ENCODE measurements at places on chromosomes 11 and 22.

GRCh38 chr11:87300640-87301380, 263.1 kb downstream of the TMEM135 start:
- H3K27me3 ChIP-seq: no peaks in the 10 kb centered on the region
- peaks cover 8% of the 10 kb centered on the region for H3K36me3 ChIP-seq
- DNase-seq: no peak
- no peak overlapping the region for H3K27ac ChIP-seq
- H3K4me3 ChIP-seq: no peak overlapping the region
- H3K4me1 ChIP-seq: no peaks in the 10 kb centered on the region

DNA sequence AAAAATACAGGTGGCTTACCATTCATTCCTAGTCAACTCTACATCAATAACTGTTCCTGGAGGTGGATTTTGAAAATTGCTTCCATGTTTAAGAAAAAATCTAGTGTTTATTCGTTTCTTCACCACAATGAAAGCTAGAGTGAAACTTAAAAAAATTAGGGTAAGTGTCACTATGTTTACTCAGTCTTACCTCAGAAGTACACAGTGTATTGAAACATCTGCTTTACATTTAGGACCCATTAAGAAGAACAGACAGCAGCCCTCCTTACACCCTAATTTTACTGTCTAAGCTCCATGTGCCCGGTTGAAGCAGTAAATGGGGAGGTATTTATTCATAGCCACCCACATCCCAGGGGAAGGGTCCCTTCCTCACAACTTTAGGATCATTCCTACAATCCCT, 51.4 kb downstream of the PIWIL3 start:
- no peak overlapping the region for H3K27ac ChIP-seq
- H3K27me3 ChIP-seq: peaks cover 15% of the 10 kb centered on the region

GRCh38 chr11:3865388-3866193, 10.1 kb downstream of the STIM1 start:
- DNase-seq: no peak
- H3K4me1 ChIP-seq: peaks cover 55% of the 10 kb centered on the region
- H3K27me3 ChIP-seq: no peaks in the 10 kb centered on the region
- H3K4me3 ChIP-seq: peak overlapping the region; percentile 40
- peaks cover 10% of the 10 kb centered on the region for H3K36me3 ChIP-seq
- H3K27ac ChIP-seq: peak overlapping the region; percentile 59

DNA sequence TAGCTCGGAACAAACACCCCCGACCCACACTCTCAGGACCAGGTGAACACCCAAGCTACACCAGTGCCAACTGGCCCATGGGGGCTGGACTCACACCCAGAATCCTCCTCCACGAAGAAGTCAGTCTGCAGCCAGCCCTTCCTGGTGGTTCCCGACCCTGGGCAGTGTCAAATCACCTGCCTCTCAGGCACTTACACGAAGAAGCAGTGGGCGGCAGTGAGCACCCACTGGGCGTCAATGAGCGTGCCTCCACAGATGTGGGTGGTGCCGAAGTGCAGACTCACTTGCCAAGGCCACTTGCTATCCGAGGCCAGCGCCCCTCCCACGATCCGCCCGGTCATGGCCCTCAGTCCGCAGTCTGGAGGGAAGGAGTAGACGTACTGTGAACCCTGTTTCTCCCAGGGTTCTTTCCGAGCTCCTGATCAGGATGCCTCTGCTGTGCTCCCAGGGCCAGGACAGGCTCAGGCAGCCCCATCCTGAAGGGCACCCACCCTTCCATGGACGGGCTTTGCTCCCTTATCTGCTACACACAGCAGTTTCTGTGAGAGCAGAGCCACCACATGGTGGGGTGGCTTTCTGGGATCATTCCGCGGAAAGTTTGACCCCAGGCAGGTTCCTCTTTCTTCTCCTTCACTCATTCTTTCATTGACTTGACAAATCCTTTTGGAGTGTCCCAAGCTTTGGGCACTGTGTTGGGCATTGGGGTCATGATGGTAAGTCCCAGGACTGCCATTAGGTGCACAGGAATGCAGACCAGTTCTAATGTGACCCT, 19.4 kb downstream of the TMPRSS13 start:
- no peak overlapping the region for H3K4me3 ChIP-seq
- H3K4me1 ChIP-seq: peaks cover 10% of the 10 kb centered on the region
- no peak overlapping the region for H3K27ac ChIP-seq
- H3K36me3 ChIP-seq: peaks cover 10% of the 10 kb centered on the region
- H3K27me3 ChIP-seq: peaks cover 7% of the 10 kb centered on the region

DNA sequence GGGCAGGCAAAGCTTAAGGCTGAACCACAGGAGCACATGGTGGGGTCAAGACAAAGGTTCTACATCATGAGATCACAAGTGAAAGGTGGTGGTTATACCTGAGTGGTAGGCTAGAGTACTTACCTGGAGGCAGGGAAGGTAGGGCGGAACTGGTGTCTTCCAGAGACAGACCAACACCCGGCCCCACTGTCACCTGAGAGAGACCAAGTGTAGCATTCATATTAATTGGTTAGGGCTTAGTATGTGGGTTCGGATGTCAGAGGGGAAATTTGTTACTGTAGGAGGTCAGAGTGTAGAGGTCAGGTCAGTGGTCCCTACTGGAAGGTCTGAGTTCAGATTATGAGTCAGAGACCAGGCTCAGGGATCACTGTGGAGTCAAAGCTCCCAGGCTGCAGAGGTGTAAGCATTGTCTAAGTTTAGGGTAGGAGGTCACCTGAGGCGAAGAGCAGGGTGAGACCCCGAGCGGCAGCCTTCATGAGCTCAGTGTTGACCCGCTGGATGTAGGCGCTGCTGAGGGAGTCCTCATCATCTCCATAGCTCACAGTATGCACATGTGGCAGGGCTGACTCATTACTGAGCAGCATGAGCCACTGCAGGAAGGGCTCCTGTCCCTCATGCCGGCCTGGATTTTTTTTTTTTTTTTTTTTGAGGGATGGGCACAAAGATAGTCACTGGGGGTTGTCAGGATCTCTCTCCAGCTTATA, 3.2 kb downstream of the TPP1 start:
- peak overlapping the region; percentile 52 for H3K27ac ChIP-seq
- DNase-seq: no peak
- H3K27me3 ChIP-seq: no peaks in the 10 kb centered on the region
- H3K4me3 ChIP-seq: peak overlapping the region; percentile 39
- peaks cover 10% of the 10 kb centered on the region for H3K36me3 ChIP-seq
- H3K4me1 ChIP-seq: peaks cover 25% of the 10 kb centered on the region

- peak overlapping the region; percentile 67 for H3K27ac ChIP-seq
- peak; percentile 57 for DNase-seq
- H3K27me3 ChIP-seq: no peaks in the 10 kb centered on the region
- peak overlapping the region; percentile 5 for H3K4me3 ChIP-seq
Measured at GRCh38 chr22:42863349-42863961, 6.4 kb upstream of the ARFGAP3 start.

DNA sequence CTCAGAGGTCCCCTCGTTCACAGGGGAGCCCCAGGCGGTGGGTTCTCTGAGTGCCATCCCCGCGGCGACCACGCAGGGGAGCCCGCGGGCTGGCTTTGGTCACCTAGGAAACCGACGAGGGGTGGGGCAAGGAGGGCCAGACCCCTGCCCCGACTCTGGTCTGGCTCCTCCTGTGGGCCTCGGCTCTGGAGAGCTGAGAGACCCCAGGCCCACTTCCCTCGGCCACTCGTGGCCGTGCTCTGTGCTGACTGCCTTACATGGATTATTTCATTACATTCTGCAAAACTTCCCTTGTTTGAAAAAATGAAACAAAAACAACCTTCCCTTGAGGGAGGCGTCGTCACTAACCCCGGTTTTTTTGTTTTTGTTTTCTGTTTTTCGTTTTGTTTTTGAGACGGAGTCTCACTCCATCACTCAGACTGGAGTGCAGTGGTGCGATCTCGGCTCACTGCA, 15.1 kb upstream of the CYTH4 start:
- peaks cover 40% of the 10 kb centered on the region for H3K4me1 ChIP-seq
- no peaks in the 10 kb centered on the region for H3K27me3 ChIP-seq
- no peaks in the 10 kb centered on the region for H3K36me3 ChIP-seq
- H3K4me3 ChIP-seq: peak overlapping the region; percentile 94

DNA sequence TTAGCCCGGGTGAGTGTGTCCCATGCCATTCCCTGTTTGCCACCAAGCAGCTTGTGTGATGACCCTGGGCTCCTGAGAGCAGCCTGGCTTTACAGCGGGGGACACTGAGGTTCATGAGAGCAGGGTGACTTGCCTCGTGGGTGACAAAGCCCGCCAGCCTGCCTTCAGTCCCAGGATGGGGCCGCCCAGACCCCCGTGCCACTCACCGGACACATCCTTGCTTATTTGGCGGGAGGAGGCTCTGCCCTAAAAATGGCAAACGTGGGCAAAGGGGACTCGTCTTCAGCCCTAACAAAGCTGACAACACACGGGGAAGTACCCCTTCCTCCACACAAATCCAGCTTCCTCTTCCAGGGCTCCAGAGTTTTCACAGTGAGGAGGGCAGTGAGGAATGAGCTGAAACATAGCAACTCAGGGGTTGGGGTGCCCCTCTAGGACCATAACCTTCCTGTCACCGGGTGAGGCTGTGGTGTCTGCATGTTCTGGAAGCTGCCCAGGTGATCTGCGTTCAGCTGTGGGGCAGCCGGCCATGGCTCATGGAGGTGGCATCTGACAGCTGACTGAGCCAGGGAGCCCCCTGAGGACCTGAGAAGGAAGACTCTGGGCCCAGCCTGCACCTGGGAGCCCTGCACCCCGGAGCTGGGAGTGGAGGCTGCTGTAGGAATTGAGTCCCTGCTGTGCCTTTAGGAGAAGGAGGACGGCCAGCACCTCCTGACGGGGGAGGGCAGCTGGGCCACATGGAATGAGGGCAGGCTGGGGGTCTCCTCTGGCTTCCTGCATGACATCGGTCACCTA, 16.7 kb downstream of the RIBC2 start:
- DNase-seq: no peak
- H3K27me3 ChIP-seq: peaks cover 13% of the 10 kb centered on the region
- no peak overlapping the region for H3K27ac ChIP-seq
- H3K4me3 ChIP-seq: no peak overlapping the region
- peaks cover 4% of the 10 kb centered on the region for H3K36me3 ChIP-seq

DNA sequence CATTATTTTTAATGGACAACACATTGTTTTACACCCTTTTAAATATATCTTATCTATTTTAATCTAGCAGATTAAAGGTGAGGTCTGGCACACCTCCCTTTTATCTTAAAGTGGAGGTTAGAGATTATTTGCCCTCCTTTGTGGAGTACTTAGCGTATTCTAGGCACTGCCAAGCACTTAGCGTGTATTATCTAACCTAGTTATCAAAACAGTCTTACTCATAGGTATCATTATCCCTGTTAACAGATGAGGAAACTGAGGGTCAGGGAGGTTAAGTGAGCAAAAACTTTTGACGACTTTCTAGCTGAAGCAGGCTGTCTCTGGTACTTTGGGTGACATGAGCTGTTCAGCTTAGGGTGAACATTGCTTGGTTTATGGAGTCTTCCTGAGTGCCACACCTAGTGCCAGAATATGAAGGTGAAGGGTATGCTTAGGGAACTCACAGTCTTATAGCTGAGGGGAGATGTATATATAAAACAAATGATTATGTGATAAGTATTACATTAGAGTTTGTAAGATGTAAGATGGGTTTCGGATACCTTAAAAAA, 55.0 kb downstream of the ZNRF3 start:
- no peak overlapping the region for H3K27ac ChIP-seq
- peaks cover 21% of the 10 kb centered on the region for H3K27me3 ChIP-seq
- no peaks in the 10 kb centered on the region for H3K4me1 ChIP-seq

DNA sequence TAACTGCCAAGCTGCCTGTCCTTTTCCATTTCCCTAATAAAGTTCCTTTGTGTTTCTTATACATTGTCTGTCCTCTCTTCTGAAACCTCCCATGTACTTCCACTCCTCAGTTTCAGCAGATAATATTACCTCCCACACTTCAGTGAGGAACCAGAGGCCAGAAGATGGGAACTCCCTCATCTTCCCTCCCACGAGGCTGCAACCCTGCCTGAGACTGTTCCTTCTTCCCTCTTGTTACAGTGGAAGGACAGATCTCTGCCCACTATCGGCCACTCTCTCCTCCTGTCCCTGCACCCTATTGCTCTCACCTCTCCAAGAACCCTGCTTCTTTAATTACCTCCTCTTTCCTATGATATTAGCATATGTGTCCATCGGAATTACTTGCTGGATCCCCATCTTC, 38.1 kb upstream of the SWAP70 start:
- DNase-seq: no peak
- H3K36me3 ChIP-seq: peaks cover 6% of the 10 kb centered on the region
- peak overlapping the region; percentile 79 for H3K27ac ChIP-seq
- H3K27me3 ChIP-seq: no peaks in the 10 kb centered on the region
- peaks cover 42% of the 10 kb centered on the region for H3K4me1 ChIP-seq

- no peak overlapping the region for H3K4me3 ChIP-seq
- no peaks in the 10 kb centered on the region for H3K36me3 ChIP-seq
- H3K27me3 ChIP-seq: peaks cover 9% of the 10 kb centered on the region
- DNase-seq: no peak
- no peaks in the 10 kb centered on the region for H3K4me1 ChIP-seq
Measured at GRCh38 chr11:131744847-131745246, 374.4 kb downstream of the NTM start.

DNA sequence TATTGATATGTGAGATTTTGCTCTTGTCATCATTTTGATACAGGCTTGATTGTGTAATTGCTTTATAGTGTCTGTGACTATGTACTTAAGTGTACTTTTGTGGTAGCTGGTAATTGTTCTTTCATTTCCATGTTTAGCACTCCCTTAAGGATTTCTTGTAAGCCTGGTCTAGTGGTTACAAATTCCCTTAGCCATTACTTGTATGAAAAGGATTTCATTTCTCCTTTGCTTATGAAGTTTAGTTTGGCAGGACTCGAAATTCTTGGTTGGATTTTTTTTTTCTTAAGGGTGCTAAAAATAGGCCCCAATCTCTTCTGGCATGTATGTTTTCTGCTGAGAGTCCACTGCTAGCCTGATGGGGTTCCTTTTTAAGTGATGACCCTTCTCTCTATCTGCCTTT, 346.8 kb downstream of the JRKL start:
- H3K36me3 ChIP-seq: no peaks in the 10 kb centered on the region
- H3K4me1 ChIP-seq: no peaks in the 10 kb centered on the region
- no peak overlapping the region for H3K4me3 ChIP-seq
- H3K27ac ChIP-seq: no peak overlapping the region
- no peaks in the 10 kb centered on the region for H3K27me3 ChIP-seq

DNA sequence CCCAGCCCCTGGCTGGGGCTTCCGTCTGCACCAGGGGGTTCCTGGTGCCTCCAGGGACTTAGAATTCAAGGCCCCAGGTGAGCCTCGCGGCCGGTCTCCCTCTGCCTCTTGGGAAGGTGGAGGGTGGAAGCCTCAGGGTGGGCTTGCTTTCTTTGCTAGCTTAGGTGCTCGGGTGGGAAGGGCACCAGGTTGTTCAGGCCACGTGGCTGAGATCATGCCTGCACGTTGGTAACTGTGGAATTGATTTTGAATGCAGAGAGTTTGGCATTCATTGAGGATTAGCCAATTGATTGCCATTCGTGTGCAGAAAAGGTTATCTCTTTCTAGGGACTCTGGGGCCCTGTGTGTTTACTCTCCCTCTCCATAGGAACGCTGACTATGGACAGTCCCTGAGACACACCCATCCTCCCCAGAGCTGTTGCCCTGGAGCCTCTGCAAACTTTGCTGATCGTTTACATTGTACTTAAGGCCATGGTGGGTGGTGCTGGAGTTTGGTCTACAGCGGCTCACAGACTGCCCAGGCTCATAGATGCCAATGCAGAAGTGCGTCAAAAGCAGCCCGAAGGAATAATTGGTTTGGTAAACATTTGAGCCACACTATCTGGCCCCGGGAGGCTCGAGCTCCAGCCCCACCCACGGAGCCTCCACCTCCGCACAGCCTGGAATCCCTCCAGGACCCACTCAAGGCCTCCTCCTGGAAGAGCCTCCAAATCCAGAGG, 1457.7 kb downstream of the BRD1 start:
- H3K4me1 ChIP-seq: peaks cover 2% of the 10 kb centered on the region
- no peak overlapping the region for H3K27ac ChIP-seq
- H3K36me3 ChIP-seq: no peaks in the 10 kb centered on the region
- peaks cover 25% of the 10 kb centered on the region for H3K27me3 ChIP-seq
- no peak for DNase-seq
